ENCODE measurements at places on chromosomes 5 and 9.

GRCh38 chr5:177510567-177511053 is 984 bp upstream of the DOK3 start:
- DNase-seq = no peak

DNA sequence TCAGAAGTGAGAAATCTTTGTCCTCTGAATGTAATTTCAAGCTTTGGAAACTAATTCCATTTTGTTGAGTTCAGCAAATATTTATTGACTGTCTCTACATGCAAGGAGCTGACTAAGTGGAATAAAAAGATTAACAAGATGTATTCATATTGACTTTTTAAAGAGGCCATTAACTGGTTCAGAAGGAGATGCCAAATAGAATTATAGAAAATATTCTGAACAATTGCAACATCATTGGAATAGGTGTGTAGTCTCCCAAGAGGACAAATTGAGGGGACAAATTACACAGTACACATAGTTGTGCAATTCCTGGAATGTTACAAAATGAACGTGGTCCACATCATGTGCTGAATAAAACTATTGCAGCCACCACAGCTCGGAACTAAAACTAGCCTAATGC is 224.2 kb downstream of the NPR3 start:
- DNase-seq = no peak

DNA sequence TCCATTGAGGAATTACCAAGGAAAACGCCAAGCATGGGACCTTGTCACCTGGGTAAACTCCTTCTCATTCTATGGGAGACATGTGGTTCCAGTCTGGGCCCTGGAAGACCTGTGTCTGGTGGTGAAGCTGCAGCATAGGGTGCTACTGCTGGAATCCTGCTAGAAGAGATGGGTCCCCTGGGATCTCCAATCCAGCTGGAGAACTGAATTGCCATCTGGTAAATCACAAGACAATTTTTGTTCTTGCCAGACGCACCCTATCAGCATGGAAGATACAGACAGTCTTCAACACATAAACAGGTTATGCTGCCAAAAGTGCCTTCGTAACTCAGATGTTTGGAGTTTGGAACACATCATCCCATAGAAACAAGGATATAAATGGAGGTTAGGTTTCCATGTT is 424.0 kb upstream of the BRINP1 start:
- no peak for DNase-seq

GRCh38 chr5:102959055-102959454 is 160.9 kb downstream of the GIN1 start:
- DNase-seq = no peak

GRCh38 chr5:133819977-133820471 is 148.4 kb downstream of the C5orf15 start:
- DNase-seq = peak; percentile 46

DNA sequence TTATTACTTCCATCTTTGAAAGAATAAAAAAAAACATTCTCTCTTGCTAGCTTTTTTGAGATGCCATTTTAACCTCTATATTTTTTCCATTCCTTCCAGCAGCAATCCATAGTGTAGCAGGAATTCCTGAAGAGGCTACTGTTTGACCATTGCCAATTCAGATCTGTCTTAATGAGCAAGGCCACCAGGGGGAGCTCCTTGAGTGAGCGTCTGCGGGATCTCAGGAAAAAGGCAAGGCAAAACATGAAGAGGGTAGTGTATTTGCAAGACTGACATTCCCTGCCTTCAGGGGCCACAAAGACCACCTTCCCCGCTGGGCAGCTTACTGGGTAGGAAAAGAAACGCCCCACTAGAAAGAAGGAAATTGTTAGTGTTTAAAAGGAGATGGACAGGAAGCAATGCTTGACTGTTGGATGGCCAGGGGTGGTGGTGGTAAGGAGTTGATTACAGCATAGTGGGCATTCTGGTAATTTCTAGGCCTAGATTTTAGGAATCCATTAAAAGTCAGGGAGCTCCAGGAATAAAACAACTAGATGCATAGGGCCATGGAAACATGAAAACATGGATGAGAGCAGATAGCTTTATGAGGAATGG is 206.6 kb upstream of the HAPLN1 start:
- DNase-seq = peak; percentile 76

DNA sequence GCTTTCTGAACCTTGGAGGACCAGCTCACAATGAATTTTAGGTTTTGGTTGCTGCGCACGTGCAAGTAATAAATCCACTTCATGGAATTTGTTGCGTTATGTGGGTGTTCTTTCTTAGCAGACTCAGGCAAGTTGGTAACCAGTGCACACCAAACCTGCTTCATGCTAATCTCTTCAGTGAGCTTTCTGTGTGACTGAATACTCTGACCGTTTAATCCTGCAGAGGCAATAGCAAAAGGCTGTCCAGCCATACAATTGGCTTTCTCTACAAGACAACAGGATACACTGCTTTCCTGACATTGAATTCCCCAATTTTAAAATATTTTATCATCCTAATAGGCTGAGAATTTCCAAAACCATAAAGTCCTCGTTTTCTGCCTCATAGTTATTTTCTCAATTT is 10.3 kb downstream of the UGT3A2 start:
- DNase-seq = no peak

- no peak for DNase-seq
These were observed 1.9 kb upstream of the HINT2 start for GRCh38 chr9:35816708-35817107.

DNA sequence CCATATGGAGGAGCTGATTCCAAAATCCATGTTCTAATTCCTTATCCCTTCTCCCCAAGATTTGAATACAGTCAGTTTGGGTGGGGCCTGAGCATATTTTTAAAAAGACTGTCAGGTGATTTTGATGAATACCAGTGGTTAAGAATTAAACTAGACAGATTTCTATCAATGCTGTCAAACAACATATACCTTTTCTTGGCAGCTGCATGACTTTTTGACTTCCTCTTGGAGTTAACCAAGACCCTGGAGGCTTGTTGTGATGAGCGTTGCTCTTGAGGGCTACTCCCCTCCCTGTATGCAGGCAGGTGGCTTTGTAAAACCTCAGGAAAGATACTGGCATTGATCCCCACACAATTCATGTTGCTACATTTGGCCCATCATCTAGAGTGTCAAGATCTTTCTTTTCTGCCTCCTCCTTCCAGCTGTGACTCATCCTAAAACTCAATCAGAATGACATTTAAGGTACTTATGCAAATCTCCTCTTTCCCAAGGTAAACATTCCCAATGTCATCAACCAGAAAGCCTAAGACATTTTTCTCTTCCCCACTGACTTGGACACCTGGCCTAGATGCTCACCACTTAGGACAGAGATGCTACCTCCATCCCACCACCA is 61.7 kb downstream of the PPP2R2B start:
- no peak for DNase-seq

DNA sequence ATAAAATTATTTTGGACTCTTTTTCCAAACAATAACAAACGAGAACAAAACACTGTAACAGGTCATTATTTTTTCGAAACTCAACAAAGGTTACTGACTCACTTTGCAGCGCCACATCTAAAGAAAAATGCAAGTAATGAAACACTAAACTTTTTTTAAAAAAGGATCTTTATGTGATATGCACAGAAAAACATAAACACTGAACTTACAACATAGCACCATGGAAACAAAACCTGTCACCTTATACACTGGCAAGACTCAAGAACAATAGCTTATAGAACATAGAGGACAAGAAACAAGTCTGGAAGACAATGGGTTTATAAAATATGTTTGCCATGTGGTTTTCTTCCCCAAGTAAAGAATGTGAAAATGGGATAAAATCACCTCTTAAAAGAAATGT is 85.2 kb downstream of the AUH start:
- no peak for DNase-seq

DNA sequence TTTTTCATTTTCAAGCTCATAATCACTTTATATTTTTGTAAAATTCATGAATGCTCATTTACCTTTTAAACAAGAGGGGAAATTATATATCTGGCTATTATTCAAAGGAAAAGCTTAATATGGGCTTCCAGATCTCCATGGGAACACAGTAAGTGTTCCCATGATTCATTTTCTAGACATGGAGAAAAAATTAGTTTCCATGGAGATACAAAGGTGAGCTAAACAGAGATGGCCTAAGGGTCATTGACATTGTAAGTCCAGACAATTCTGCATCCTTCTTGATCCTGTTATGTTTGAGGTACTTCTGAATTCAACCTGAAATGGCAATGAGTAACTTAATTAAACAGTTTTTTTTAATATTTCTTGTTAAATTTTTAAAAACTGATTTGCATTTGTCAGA is 341.4 kb upstream of the PRR16 start:
- no peak for DNase-seq

DNA sequence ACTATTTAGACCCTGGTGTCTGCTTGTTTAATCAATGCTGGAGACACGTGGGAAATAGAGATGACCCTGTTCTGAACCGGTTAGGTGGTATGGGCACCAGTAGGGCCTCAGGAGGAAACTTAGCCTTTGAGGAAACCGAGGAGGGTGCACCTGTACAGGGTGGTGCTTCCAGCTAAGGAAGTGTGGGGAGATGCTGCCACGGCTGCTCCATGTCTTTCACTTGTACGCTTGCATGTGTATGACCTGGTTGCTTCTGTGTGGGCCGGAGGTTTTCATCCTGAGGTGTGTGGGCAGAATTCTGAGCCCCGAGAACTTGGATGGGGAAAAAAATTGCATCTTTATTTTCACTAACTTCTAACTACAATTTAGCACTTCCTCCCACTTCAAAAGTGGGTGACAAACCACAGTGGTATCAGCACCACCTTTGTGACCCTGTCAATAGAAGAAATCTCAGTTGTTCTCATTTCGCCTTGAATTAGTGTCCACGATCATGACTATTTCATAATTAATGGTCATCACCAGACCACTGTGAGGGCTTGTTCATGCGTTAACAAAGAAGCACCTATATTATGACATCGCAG is 99.8 kb upstream of the SPATA31C2 start:
- DNase-seq = no peak

DNA sequence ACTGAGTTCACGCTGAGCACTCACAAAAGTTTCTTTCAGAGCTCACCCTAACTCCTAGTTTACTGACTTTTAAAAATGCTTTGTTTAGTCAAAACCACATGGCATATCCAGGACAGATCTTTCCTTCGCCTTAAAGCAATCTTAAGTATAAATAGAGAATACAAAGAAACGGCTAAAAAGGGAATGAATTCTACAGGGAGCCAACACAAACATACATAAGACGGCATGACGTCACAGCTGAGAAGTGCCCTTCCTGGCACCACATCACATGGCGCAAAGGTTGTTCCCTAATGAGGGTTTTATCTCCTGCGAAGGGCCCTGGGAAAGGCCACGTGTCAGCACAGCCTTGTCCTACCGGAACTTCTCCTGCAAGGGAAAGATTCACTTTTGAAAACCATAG is 141.3 kb downstream of the IRX1 start:
- no peak for DNase-seq

DNA sequence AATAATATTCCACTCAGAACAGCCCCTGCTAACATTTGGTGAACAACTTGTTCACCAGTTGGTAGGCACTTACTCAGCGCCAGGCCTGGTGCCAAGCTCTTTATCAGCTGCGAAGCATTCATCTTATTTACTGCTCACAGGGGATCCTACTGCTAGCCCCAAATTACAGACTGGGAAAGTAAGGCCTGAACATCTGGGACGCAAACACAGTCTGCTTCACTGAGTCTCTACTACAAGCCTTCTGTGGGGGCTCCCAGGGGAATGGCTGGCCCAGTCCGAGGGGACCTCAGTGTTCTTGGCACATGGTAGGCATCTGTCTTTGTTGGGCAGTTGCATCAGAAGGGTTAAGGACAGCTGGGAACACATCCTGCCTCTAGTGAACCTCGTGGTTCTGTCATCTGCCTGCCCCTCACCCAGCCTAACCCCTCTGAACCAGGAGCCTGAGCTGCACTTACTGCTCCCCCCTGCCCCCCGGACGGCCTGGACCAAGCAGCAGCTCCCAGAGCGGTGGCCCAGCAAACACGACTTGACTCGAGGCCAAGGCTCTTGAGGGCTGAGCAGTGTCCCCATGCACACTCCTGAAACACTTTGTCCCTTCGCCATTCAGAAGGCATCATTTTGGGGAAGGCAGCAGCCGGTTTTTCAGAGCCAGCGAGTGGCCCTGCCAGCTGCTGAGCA is at the start of gene PHYHD1:
TSS of gene PHYHD1 (plus strand) at position 602 of the 678 bp plus-strand sequence. CDS start 1,342 bp downstream, outside the sequence.
- DNase-seq = peak; percentile 97

- DNase-seq = no peak
These were observed 67.0 kb upstream of the SIMC1 start for GRCh38 chr5:176171171-176171760.

DNA sequence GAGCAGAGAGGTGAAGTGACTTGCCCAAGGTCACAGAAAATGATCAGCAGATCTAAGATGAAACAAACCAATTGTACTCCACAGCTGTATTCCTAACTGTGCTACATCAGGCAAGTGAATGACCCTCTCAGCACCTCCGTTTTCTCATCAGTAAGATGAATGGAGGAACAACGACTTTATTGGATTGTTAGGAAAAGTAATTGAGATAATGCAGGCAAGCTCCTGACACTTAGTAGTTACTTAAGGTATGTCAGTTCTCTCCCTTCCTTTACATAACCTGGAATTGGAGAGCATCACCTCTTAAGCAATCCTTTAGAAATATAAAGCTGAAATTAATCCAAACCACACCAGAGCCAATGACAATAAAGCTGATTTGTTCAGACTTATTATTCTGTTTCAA is 451.2 kb upstream of the CD180 start:
- no peak for DNase-seq

DNA sequence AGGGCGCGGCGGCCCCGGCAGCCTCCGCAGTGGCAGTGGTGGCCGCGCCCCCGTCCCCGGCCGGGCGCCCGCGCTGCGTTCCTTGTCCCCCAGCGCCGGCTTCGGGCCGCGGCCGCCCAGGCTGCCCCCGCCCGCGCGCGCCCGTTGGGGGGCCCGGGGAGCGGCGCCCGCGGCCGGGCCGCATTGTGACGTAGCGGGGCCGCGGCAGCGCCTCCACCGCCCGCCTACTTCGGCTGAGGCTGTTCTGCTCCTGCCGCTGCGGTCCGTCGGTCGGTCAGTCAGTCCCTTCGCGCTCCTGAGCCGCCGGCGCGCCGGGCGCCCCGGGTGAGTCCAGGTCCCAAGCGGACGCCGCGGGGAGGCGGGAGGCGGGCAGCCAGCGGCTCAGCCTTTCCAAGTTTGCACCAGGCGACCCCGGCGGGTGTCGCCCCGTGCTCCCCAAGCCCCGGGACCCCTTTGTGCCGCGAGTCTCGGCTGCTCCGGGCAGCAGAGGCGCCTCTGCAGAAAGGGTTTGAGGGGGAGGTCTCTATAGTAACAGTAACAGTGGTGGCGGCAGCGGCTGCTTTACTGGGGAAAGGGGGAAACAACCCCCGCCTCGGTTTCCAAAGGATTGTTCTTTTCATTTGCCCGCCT is at the start of gene SNCAIP:
TSS of gene SNCAIP (plus strand) at position 277 of the 630 bp plus-strand sequence. CDS start 78,898 bp downstream, outside the sequence.
- DNase-seq = peak; percentile 77
